Germinal center (tissue), 1 donor: ENCODE measurements at places on chromosomes 13 and 19.

DNA sequence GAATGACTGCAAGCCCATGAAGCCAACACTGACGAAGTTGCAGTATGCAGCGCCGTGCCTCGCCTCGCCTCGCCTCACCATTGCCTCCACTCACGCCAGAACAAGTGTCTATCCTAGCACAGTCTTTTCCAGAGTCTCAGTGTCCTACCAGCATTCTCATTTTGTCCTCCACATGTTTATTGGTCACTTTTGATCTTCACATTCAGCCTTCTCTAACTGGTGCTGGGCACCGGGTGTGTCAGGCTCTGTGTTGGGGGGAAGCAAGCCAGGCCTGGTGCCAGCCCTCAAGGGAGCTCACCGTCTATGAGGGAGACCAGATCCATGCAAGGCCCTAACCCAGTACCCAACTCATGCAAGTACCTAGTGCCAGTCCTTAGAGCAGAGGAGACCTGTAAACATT, 69.7 kb upstream of the GPR183 start:
- DNase-seq, result no peak

GRCh38 chr13:41388143-41388881, 69.0 kb upstream of the RGCC start:
- DNase-seq, result no peak

- DNase-seq, result no peak
Observed at GRCh38 chr13:41546372-41547190, 89.2 kb downstream of the RGCC start.

DNA sequence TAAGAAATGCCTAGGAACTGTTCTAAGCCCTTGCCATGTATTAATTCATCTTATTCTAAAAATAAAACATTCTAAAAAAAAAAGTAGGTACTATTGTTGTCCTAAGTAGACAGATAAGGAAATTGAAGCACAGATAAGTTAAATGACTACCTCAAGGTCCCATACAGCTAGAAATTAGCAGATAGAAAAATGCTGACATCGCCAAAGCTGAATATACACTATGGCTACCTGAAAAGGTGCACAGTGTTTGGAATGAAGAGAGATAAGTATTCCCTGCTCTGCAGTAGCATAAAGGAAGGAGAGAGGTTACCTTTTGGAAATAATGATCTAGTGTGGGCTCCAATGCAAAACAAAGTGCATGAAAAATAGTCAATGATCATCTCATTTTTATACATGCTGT, 65.3 kb downstream of the DCT start:
- no peak for DNase-seq

DNA sequence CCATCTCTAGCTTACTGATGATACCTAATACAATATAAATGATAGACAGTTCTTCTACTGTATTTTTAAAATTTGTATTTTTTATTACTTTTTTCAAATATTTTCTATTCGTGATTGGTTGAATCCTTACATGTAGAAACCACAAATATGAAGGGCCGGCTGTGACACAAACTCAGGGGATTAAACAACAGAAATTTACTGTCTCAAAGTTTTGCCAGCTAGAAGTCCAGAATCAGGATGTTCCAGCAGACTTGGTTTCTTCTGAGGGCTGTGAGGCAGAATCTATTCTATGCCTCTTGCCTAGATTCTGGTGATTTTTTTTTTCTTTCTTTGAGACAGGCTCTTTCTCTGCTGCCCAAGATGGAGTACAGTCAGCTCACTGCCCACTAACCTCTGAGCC, 13.8 kb downstream of the FPR1 start:
- no peak for DNase-seq

DNA sequence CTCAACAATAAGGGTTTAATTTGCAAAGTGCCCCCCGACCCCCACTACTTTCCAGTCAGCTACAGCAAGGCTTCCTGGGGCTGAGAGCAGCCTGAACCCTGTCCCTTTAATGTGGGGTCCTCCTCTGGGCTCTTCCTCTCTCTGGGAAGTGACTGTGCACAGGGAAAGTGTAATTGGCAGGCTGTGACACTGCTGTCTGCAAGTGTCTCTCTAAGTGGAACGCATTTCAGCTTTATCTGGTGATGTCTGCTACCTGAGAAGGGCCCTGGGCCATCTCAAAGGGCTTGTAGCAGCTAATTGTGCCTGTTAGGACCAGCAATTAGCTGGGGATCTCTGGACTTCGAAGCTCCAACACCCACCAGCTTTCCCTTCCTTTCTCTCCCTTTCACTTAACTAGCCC, 406.6 kb downstream of the TSHZ3 start:
- no peak for DNase-seq

DNA sequence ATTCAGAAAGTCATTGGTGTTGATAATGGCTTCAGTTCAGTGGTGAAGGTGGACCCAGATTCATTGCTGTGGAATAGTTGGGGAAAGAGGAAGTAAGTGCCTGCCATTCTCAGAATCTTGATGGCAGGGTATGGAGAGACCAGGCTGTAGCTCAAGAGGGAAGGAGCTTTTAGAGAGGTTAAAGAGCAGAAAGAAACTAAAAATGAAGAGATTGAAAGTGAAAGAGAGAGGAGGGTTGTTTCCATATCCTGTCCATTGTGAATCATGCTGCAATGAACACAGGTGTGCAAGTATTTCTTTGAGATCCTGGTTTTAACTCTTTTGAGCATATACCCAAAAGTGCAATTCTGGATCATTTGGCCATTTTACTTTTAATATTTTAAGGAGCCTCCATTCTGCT, 12.5 kb downstream of the GJB6 start:
- no peak for DNase-seq

DNA sequence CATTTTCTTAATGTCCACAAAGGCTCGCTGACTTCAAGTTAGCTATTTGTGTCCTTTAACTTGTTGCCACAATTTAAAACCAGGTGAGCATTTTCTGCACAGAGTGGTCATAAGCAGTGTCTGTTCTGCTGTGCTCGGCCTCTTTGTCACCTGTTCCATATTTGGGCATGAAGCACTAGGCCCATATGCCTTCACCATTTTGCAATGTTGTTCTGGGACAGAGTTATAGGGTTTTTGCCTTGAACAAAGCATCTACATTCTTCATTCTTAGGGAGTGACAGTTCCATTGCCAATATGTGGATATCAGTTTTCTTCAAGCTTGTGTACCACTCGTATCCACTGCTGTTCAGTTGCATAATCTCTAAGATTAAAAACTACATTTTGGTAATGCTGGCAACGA, 56.1 kb downstream of the LRCH1 start:
- no peak for DNase-seq

DNA sequence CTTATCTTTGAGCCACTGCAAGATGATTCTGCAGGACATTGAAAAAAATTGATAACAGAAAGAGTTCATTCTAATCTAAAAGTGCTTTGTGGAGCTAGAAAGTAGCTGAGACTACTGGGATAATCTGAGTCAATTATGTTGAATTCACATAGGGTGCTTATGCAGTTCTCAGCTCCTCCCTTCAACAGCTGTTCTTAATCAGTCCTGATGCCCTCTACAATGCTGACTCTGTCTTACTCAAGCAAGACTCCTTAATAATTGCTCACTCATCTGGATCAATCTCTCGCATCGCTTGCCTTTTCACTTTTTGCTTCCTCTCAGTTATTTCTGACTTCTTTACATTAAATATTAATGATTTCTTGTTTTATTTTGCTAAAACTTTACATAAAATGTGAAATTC, 182.1 kb downstream of the PCDH17 start:
- no peak for DNase-seq

DNA sequence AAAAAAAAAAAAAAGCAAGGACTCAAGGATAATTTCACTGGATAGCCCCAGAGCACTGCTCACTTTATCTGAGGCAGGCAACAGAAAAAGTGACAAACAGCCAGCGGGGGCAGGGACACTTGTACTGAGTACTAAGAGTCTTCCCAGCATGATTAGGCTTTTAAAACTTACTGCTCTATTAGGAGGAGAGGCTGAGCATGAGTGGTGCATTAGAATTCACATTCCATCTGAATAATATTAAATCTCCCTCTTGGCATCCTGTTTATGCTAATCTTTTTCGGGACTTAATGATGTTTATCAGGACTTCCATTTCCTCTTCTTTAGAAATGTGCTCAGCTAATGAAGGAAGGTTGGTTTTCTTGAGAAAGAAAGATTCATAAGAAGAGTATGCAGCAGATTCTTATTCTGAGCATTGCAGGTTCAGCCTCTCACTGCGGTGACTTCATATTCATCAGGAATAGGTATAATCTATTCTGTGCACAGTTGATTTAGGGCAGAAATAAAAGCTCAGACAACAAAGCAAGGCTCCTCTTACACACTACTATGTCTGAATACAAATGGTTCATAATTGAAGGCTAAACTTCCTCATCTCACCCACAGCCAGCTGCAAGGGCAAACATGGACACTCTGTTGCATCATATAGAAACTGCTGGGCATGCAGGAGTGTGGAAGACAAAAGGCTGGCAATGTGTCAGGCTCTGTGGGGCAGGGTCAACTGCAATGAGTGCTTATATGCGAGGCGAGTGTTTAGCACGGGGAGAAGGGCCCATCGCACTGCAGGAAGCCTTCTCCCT, 107.0 kb downstream of the KL start:
- no peak for DNase-seq
